ENCODE measurements at places on chromosomes 4 and X.

- DNase-seq, result no peak
These were observed 448.3 kb upstream of the ZFP42 start for GRCh38 chr4:187547316-187547715.

GRCh38 chr4:153126137-153126536 lies 78.1 kb upstream of the TRIM2 start:
- DNase-seq, result no peak

GRCh38 chr4:25970226-25970675 lies 56.2 kb downstream of the SMIM20 start:
- peak; percentile 67 for DNase-seq

DNA sequence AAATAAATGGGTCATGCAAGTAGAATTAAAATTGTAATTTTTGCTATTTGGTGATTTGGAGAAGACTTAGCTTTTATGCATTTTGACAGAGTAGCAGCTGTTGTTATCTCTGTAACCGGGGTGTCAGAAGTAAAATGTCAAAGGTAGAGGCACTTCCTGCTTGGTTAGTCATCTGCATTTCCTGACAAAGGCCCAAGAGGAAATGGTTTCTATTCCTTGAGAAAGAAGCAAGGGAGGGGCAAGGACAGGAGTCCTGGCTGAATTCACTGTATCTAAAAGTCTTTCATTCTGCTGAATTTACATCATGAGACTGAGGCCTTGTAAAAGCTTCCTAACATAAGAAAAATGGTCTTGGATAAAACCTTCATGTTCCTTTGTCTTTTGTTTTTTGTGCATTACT lies 550.9 kb upstream of the BOD1L1 start:
- no peak for DNase-seq

- no peak for DNase-seq
These were observed 533.1 kb upstream of the TENM3 start for GRCh38 chr4:181710143-181710542.

Data from right cardiac atrium (tissue), 5 donors.